Stimulated activated CD8-positive, alpha-beta memory T cell treated with anti-CD3 and anti-CD28 coated beads, Interleukin-12 subunit alpha, Interleukin-12 subunit beta, amount 100 ng/mL, for 1 hour (primary cell): ENCODE measurements at places on chromosomes 2 and 18.

DNA sequence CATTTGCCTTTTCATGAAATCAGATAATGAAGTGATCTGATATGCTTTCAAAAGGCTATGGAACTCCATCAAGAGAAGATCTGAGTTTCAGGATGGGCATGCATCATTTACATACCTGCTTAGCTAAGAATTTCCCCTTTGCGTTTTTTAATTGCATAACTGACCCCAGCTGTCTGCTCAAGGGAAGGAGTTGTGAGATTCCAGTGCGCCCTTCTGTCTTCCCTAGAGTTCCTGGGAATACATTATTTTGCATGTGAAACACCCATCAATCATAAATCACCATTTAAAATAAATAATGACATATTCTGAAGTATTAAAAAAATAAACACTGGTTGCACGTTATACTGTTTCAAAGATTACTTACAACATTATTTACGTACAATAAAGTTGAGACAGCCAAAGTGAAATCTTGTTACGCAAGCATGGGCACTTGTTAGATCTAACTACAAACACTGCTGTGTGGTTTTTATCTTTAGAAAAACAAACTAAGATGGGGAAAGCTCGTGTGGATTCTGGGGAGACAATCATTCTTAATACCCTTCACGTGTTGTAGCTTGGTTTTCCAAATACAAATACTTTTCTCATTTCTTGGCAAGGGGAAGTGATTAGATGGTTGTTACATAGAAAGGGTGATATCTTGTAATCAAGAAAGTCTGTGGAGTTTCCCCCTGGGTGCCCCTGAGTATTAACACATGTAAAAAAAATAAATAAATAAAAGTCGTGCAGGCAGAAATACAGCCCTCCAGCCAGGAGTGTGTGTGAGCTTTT, 125.7 kb upstream of the LMAN1 start:
- DNase-seq: no peak

DNA sequence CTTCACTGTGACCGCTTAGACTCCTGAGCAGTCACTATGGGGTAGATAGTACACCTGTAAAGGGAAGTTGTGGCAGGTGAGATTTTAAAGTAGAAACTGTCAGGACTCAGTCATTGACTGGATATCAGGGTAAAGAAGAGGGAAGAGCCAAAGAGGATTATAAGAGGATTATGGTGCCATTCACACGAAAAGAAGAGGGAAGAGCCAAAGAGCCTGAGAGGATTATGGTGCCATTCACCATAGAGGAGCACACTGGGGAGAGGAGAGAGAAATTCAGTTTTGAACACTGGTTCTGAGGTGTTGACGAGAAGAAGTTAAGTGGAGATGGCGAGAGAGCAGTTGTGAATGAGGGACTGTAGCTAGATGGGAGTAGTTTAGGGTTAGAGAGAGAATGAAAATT, 16.9 kb upstream of the KCNJ13 start:
- no peak for DNase-seq

DNA sequence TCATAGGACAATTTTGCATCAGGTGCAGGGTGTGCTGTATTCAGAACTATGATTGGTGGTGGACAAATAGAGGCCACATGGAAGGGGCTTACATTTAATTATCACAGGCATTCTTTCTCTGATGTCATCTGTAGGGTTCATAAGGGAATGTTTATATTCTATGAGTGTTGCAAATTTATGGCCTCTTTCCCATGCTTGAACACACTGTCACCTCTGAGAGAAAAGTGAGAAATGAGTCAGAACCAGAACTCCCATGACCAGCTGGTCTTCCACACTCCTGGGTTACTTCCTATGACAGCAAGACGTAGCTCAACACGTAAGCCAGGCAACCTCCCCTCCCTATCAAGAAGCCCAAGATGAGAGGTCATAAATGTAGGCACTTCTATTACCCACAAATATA, 310.8 kb downstream of the PIEZO2 start:
- no peak for DNase-seq

DNA sequence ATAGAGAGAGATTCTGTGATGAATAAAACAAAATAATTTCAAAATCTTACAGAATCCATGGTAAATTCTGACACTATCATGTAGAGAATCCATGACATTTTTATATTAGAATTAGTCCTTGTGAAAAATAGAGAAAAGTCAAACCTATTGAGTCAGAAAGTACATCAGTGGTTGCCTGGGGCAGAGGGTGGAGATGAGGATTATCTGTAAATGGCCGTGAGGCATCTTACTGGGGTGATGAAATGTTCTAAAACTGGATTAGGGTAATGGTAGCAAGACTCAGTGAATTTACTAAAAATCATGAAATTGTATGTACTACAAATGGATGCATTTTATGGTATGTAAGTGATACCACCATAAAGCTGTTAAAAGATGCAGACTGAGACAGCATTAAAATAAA, 323.1 kb downstream of the SLC8A1 start:
- no peak for DNase-seq

GRCh38 chr2:239349453-239350135, 51.2 kb downstream of the HDAC4 start:
- DNase-seq: no peak

- no peak for DNase-seq
These were observed 17.8 kb upstream of the TMEM18 start for GRCh38 chr2:694906-695510.

- DNase-seq: no peak
These were observed 46.7 kb upstream of the ATP5MC3 start for GRCh38 chr2:175228179-175228578.

DNA sequence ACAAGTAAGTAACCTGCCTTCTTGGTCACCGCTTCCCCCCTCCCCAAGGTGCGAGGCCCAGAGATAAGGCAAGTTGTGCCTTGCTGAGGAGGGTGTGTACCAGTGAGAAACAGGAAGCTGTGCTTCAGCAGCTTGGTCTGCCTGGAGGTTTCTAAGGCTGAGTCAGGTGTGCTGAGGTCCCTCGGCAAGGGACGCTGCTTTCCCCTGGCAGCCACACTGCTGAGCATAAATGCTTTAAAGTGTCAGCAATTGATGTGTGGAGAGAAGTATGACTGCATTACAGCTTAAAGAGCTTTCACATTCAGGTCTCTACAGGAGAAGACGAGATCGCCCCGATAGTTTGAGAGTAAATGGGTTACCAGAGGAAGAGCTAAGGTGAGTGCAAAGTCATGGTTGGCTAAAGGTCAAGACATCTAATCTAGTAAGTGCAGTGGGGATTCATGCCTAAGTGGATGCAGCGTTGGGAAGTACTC, 86.9 kb downstream of the LIMS1 start:
- DNase-seq: peak; percentile 45

DNA sequence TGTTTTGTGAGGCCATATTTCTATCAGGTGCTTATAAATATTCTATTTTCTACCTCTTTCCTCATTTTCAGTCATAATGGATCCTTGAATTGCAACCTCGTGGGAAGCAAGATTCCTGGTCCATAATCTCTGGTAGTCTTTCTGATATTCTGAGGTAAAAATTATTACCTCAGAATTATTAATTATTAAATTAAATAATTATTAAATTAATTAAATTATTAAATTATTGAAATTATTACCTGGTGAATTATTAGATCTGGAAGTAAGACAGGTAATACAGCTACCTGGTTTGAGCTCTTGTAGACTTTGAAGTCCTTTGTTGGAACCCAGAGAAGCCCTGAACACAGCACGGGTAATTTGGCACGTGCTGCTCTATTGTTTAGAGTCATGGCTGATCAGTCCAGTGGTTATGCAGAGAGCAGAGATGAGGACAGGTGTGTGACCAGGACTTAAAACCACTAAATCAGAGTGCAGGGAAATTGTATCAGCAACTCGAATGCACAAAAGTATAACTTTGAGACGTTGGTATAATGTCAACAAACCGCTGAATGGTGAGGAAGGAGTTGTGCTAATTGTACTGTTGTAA, 46.8 kb upstream of the PTPRM start:
- no peak for DNase-seq

GRCh38 chr2:141455211-141455826, 675.5 kb downstream of the LRP1B start:
- no peak for DNase-seq

DNA sequence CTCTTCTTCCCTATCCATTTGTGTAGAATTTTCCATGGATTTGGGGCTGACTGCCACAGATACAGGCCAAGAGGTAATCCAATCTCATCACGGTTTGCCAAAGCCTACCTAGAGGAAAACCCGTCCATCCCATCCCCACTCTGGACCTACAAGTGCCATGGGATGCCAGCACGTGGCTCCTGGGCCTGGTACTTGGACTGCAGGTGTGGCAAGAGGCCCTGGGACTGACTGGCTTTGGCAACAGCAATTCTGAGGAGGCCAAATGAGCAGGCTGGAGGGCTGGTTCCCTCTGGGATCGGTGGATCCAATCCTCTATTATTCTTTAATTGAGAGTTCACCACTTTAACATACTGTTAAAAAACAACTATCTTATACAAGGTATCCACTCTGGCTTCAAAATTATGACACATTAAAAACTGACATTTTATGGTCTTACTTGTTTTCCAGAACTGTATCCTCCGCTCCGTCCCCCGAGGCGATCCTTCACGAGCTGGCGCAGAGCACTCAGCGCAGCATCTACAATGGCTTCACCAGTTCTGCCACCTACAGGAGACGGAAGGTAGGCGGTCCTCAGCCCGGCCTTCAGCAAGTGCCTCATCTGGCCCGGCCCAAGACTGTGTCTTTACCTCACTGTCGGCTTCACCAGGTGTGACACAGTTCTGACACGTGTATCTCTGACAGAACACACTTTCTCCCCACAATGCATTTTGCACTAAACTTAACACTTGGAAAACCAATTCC, 19.8 kb downstream of the PDIA6 start:
- DNase-seq: no peak

- DNase-seq: no peak
These were observed 51.1 kb downstream of the MTHFD2 start for GRCh38 chr2:74249406-74250122.

GRCh38 chr2:46008091-46008870, 288.9 kb upstream of the EPAS1 start:
- no peak for DNase-seq

DNA sequence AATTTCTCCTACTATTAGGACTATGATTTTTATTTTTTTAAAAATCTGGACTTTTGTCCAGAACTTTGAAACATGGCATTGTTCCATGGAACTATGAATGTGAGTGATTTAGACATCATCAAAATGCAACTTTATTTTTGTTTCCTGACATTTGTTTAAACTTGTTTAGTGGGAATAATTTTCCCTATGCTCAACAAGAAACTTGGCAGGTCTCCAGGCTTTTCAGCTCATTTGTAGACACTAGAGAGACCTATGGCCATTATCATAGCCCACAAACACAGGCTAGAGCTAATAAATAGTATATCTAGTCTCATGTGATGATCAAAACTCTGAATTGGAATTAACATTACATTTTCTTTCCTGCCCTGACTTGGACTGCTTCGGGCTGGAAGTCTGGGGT, 145.1 kb upstream of the CELF4 start:
- no peak for DNase-seq

- DNase-seq: no peak
These were observed 135.9 kb downstream of the PRPF40A start for GRCh38 chr2:152581360-152581759.

GRCh38 chr2:88236666-88237065, 66.5 kb downstream of the THNSL2 start:
- DNase-seq: no peak

GRCh38 chr2:114661971-114662939, 219.8 kb downstream of the DPP10 start:
- no peak for DNase-seq

- no peak for DNase-seq
These were observed 27.1 kb downstream of the CREG2 start for GRCh38 chr2:101360232-101360631.

DNA sequence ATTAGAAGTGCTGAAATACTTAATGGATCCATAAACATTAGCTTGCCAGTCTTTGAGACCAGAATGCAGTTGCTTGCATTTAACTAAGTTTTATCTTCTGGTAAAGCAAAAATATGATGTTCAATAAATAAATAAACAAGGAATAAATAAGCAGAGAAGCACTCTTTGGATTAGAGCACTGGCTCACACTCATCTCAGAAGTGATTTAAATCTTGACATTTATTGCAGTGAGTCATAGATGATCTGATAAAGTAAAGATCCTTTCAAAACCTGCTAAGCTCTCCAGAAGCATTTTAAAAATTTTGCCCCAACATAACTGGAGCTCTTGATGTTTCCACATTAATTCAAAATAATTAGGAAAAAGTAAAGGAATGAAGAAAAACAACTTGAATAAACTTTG, 66.8 kb downstream of the KYNU start:
- no peak for DNase-seq

DNA sequence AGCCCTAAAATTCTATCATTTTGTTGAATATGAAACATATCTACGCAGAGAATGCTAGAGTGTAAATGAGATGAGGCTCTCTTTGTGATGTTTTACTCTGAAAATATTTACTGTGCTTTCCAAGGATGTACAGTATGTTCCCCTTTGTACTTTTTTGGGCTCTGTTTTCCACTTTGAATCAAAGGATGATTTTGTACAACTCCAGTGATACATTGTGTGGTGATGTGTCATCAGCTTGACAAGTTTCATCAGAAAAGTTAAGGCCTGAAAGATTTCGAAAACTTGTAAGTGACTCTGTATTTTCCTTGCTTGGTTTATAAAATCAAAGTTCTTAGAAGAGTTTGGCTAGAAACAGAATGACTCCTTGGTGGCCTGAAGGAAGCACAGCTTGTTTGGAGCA, 206.3 kb downstream of the LTBP1 start:
- DNase-seq: no peak

DNA sequence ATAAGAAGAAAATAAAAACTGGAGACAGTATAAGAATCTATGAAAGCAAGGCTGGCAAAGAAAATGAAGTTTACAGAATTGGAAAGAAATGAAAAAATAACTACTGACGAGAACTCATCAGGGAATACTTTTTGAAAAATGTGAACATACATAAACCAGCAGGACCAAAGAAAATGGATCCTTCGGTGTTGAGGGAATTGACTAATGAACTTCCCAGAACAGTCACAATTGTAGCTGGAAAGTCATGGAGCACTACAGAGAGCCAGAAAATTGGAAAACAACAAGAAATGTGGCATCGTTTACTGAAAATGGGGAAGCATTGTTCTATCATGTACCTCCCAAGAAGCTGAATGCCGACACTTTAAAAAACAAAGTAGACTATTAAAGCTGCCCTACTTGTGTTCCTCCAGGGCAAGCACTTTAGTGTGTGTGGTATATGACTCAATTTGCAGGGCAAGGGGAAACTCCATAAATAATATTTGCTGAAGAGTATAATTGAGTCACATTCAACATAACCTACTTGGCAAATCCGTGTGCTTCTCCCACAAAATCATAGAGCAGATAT, 1221.6 kb upstream of the NRXN1 start:
- DNase-seq: no peak

DNA sequence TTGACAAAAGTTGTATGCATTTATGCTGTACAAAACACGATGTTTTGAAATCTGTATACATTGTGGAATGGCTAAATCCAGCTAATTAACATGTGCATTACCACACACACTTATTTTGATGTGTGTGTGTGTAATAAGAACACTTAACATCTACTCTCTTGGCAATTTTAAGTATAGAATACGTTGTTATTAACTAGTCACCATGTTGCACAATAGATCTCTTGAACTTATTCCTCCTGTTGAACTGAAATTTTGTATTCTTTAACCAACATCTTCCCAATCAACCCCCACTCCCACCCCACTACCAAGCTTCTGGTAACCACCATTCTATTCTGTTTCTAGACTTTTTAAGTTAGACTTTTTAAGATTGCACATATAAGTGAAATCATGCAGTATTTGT, 16.3 kb upstream of the SP3 start:
- DNase-seq: no peak
